ENCODE measurements at places on chromosomes 12 and 14.

GRCh38 chr12:57838594-57839302, 7.8 kb downstream of the CTDSP2 start:
- DNase-seq: no peak

DNA sequence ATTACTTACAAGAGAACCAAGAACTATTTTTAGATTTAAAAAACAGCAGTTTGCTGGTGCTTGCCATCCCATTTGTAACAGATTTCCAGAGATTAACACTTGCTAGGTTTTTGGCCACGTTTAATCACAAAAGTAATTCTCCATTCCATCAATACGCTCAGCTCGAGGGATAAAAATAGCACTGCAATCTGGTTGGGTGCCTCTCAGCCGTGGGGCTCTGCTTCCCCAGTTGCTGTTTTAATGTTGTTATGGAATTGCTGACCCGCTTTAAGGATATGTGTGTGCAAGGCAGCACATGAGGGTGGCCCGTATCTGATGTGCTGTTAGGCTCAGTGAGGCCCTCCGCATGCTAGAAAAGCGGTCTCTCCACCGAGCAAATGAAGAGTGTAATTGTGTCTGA, 222.2 kb upstream of the TMEM260 start:
- no peak for DNase-seq

DNA sequence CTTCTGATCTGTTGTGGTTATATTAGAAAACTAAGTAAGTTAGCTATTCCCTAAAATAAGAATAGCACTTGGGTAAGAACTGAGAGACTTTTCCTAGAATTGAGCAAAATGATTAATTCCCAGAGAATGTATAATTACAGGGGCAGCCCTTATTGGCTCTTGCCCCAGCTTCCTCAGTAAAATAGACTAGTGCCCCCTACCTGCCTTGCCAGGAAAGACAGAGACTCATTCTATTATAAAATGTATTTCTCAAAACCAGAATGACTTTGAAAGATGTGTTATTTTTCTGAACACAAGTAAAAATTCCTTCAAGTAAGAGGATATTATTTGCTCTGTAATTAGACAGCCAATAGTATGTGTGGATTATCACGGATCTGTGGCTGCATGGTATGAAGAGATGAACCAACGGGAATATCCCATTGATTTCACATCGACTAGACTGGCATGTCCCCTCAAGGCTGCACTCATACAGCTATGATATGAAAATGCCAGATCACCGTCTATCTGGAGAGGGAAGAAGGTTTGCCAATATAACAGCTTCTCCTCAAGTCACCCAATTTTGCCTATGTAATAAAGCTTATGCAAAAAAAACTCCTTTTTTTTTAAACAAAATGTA, 7.4 kb upstream of the GLRX5 start:
- no peak for DNase-seq

DNA sequence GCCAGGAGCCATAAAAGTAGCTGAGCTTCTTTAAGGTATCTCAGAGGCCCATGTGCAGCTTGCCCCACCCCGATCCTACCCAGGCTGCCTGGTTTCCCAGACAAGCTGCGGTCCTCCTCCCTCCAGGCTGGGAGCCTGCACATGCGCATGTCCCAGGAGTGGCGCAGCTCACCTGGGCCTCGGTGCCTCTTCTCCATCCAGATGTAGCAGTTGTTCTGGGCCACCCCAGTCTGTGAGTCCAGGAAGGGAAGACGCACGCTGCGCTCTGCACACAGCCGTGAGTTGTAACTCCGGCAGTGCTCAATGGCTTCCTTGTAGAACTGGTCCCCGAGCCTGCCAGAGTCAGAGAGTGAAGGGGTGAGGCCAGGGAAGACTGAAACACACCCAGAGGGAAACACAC, 122.3 kb downstream of the DPF3 start:
- no peak for DNase-seq

GRCh38 chr14:77584809-77585208, 31.6 kb downstream of the SPTLC2 start:
- DNase-seq: no peak

DNA sequence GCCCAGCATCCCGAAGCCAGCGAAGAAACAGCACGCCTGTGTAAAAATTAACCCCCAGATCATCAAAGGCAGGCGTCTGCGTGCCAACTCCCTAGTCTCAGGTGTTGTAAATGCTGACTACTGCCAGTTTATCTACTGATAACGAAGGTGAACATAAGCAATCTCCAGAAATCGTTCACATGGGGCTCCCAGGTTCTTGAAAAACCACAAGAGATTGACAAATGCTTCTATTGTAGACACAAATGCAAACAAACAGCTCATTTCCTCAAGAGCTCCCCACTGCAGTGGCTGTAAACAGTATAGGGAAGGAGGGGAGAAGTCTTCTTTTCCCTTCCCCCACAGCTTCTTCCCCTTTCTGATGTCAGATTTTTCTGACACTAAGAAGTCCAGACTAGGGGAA, 5.3 kb upstream of the PLEKHG3 start:
- DNase-seq: no peak

DNA sequence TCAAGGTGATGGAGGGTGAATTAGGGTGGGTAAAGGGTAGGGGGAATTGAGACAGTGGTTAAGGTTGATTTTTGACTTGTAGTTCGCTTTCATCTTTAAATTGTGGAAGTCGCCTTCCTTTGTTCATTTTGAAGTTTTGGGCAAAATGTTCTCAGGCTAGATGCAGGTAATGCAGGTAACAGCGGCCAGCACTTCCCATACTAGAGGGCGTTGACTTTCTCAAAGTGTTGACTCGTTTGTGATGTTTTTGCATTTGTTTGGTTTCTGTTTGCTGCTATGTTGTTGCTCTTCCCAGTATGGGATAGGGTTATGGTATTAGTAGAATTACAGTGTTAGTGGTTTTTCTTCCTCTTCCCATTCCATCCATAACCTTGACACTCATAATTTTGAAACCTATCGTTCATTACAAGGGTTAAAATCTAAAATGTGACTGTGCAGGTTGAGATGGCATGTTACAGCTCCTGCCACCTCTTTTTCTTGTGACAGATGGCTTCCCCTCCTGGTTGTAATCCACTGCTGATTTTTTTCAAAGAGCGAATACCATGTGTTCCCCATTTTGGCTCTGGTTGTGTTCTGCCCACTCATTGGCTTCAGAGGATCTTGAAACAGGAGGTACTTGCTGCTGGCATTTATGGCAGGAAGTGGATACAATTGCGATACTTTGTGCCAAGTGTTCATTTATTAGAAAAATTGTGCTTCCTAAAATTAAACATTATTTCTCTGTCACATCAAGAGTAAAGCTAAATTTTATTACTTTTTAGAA, 57.1 kb downstream of the ERC1 start:
- no peak for DNase-seq

GRCh38 chr12:75684678-75685616, 173.5 kb upstream of the KRR1 start:
- no peak for DNase-seq

GRCh38 chr14:36513451-36514277, 6.4 kb downstream of the NKX2-1 start:
- no peak for DNase-seq

DNA sequence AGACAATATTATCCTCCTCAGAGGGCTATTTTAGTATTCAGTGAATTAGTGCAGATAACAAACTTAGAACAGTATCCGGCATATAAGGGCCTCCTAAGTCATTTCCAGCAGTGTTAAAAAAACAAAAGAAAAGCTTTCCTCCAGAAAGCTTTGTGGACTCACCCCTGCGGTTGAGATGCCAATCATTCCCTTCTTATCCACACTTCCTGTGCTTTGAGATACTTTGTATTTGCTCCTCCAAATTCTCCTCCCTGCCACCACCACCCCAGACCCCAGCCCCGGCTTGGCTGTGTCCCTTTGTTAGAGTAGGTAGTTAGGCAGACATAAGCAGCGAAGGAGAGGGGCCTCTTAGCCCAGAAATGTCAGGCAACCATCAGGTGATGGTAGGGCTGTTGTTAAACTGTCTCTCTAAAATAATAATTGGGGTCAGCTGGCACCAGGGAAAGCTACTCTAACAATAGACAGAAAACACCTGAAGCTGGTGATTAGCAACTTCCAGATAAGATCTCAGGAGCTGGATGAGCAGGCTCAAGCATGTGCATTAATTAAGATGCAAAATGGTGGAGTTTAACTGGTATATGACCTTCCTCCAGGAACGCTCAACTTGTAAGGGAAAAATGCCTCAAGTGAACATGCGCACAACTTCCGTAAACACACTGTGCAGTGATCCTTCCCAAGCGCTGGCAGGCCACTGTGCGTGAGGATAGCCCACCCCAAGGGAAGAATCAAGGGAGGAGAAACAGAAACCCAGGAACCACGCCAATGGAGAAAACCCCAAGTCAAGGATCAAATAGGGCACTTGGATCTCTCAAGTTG, 152.1 kb upstream of the EEA1 start:
- no peak for DNase-seq

DNA sequence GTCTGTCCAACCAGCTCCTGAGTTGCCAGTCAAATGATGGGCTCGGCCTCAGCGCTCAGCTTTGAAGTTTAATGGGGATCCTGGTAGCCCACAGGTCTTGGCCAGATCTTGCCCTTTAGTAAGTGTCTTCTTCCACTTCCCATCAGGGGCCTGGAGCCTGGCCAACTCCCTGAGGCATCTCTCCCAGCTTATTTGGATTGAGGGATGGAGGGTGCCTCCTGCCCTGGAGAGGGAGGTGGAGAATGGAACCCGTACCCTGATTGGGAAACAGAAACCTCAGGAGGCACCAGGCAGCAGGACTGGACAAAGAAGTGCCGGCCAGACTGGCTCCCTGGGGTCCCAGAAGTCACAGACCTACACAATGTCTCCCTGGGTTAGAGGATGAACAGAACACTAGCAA, 40.5 kb upstream of the LTBP2 start:
- DNase-seq: no peak

DNA sequence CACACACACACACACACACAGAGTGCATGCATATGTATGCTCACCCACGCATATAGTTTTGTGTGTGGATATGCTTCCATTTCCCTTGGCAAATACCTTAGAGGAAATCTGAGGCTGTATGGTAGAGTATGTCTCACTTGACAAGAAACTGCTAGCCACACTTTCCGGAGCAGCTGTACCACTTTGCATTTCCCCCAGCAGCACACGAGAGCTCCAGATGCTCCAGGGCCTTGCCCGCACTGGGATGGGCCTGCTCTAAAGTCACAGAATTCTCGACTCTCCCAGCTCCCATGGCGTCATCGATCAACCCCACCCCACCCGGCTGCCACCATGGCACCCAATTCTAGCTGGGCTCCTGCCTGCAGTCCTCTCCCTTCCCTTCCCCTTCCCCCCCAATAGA, 21.9 kb downstream of the CLMN start:
- DNase-seq: no peak

DNA sequence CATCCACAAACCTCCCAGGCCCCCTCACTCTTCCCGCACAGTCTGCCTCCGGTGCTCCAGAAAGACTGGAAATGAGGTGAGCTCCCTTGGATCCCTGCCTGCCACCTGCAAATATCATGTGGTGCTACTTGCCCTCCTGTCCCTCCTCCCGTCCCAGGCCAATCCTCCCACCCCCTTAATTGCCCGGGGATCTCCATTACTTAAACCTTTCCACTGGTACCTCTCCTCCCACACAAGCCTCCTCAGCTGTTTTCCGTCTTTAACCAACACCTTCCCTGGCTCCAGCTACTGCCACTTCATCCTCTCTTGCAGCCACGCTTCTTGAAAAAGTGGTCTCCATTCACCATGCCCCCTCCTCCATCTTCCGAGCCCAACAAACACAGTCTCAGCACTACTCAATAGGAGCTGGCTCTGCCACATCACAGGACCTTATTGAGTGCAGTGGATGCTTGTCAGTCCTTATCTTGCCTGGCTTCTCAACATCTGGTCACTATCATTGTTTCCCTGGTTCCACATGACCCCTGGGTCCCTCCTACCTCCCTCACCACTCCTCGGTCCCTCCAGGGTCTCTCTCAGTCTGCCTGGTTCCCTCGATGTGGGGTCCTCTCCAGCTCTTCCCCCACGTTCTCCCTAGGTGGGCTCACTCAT, 11.5 kb downstream of the FAIM2 start:
- DNase-seq: no peak

DNA sequence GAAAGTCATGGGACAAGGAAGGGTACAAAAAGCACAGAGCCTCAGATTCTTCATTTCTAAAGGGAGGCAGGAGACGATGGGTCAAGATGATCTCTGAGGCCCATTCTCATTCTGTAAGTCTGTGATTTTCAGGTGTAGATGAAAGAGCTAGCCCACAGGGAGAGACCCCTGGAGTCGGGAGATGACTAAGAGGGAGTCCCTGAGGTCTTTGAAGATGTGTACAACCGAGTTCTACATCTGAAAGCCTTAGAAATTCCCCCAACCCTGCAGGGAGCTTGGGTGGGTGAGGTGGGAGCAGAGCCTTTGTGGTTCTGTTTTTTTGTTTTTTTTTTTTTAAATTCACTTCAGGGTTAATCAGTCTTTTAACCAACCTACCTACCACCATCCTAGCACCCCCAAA, 3.1 kb downstream of the WNT10B start:
- no peak for DNase-seq

- no peak for DNase-seq
Observed at GRCh38 chr14:104821971-104822608, 21.2 kb downstream of the ZBTB42 start.

DNA sequence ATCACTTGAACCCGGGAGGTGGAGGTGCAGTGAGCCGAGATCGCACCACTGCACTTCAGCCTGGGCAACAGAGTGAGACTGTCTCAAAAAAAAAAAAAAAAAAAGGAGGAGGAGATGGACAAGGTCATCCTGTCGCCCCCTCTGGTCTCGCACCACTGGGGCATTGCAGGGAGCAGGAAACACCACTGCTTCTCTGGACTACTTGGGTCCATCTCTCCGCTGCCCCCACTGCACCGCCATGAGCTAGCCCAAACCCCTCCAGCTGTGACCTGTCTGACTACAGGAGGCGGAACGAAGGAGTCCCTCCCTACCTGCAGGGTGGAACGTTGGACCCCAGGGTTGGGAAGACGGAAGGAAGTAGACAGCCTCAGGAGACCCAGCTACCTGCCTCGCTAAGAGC, 18.2 kb upstream of the FAM222A start:
- DNase-seq: no peak

DNA sequence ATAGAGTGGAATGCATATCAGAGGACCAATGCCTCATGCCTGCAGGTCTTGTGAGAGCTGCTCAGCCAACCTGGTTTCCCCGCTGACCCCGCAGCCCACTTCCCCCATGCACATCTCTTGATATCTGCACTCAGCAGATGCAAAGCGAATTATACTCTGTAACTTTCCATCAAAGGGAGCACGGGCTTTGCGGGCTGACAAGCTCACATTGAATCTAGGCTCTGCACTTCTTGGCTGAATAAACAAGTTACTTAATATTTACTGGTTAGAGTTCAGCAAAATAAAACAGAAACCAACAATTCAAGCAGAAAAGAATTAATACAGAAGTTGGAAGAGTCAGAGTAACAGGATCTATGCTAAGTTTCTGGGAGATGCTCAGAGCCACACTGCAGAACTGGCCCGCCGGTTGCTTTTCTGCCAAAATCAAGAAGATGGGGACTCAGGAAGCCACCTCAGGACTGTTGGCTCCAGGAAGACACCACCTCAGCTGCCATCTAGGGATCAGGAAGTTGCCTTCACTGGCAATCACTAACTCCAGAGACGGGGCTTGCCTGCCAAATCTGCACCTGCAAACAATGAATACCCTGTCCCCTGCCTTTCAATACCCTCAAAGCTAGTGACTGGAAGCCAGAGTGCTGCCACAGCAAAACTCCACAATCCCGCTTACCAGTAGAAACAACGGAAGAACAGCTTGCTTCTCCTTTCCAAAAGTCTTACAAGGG, 46.5 kb downstream of the NR1H4 start:
- DNase-seq: no peak
